ENCODE measurements at places on chromosomes 12 and 14.
A peak's percentile ranks its signal among the peaks of the same experiment; 100 is the strongest.

GRCh38 chr14:59093902-59094301 is 94.6 kb upstream of the DAAM1 start:
- DNase-seq = no peak

DNA sequence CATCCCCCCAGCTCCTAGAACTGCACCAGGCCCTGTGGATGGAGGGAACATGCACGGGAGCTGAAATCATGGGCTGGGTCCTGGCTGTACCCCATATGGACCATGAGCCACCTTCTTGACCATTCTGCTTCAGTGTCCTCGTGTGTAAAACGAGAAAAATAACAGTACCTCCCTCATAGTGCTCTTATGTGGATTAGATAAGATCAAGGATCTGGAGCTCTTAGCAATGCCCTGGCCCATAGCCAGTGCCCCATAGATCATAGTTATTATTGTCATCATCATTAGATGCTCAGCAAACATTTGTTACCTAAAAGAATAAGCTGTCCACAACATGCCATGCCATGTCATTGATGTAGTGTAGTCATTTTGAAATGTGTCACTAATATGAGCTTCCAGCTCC is 71.3 kb downstream of the SYNE3 start:
- no peak for DNase-seq

DNA sequence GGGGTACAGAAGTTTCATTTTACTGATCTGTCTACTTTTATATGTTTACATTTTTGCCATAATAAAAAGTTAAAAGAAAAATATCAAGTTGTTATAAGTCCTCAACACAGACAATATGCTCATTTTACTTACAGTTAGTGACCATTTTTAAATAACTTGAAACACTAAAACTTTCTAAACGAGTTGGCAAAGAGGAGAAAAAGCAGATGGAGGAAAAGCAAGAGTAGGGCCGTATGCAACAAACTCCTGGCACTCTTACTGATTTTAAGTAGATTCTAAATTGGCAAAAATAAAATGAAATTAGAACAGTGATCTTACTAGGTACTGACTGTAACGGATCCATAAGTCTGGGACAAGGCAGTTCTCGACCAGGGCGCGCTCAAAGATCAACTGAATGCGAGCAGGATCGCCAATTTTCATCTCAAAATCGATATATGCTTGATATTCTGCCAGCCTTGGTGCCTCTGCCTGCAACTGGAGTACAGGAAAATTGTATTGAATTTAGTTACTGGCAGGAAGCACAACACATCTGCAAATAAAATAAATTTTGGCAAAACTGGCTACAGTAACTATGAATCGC is 22.3 kb downstream of the SART3 start:
- no peak for DNase-seq

- no peak for DNase-seq
These were observed 74.7 kb downstream of the PRORP start for GRCh38 chr14:35197015-35197414.

DNA sequence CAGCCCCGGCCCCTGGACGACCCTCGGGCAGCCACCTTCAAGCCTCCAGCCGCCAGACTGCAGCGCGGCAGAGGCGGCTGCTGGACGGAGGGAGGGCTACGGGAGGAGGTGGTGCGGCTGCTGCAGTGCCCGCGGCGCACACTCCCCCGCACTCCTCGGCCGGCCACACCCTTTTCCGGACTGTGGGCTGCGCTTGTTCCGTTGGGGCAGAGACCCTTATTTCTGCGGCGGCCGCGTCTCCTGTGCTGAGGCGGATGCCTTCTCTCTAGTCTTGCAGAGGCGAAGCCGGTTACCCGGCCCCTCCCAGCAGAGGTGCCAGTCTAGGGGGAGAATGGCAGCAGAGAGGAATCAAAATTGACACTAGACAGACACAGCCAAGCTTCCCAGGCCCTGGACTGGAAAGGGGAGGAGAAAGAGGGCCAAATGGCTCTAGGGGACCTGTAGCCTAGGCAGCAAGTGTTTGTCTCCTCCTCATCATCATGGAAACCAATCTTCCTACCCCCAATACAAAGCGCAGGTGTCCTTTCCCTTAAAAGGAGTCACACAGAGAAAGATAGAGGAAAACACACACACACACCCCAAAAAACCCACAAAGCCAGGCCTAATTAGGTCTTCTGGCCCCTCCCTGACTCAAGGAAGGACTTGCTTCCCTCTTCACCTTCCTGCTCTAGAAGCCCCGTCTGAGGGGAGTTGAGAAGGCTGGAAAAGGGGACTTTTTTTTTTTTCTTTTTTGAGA is 1.3 kb downstream of the ESYT1 start:
- DNase-seq = peak; percentile 30

DNA sequence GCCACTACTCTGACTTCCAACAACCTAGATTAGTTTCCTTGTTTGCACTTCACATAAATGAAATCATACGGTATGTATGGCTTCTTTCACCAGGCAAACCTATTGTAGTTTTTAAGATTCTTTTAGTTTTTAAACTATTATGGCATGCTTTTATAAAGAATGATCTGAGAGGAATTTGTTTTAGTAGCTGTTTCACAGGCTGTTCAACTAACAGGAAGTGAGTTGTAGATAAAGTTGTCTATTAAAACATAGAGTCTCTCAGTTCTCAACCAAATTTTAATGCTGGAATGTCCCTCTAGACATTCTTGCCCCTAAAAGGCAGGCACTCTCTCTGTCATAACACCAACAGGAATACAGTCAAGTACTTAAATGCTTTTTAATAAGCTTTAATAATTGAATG is 102.7 kb upstream of the DACT1 start:
- no peak for DNase-seq

- no peak for DNase-seq
These were observed 94.7 kb downstream of the TMTC2 start for GRCh38 chr12:82781309-82781997.

DNA sequence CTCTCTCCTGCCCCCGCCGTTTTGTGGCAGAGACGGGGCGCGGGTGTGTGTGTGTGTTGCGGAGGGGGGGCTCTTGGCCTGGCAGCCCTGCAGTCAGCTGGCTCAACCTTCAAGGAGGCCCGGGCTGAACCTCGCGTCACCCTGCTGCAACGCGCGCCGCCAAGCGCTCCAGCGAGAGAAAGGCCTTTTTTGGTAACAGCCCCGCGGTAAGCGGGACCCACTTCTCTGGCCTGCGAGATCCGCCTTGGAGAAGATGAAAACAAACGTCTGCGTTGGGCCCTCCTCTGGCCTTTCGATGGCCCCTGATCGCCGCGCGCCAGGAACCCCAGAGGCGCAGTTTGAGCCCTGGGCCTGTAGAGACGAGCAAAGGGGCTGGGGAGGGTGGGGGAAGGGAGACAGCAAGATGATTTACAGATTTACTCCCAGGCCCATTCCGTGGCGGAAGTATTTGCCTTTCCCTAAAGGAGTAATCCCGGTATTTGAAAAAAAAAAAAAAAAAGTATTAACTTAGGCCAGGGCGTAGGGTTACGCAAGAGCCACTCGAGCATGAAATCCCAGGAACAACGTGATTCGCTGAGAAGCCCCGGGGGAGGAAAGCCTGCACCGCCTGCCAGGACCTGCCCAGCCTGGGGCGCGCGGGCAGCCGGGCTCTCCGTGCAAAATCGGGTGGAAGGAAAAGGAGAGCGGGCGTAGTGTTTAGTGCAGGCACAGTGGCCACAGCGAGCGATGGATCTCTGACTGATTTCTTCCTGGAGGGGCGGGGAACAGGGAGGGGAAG is 4.5 kb upstream of the IRF2BPL start:
- peak; percentile 77 for DNase-seq

- no peak for DNase-seq
These were observed 151.7 kb upstream of the DDHD1 start for GRCh38 chr14:53304726-53305381.

- no peak for DNase-seq
These were observed 159.7 kb downstream of the ANKS1B start for GRCh38 chr12:99824900-99825542.

GRCh38 chr14:24232645-24233537 is at the start of gene GMPR2:
TSS of gene GMPR2 (plus strand) at chr14:24232929. CDS start at chr14:24233254, 325 bp downstream.
- no peak for DNase-seq

DNA sequence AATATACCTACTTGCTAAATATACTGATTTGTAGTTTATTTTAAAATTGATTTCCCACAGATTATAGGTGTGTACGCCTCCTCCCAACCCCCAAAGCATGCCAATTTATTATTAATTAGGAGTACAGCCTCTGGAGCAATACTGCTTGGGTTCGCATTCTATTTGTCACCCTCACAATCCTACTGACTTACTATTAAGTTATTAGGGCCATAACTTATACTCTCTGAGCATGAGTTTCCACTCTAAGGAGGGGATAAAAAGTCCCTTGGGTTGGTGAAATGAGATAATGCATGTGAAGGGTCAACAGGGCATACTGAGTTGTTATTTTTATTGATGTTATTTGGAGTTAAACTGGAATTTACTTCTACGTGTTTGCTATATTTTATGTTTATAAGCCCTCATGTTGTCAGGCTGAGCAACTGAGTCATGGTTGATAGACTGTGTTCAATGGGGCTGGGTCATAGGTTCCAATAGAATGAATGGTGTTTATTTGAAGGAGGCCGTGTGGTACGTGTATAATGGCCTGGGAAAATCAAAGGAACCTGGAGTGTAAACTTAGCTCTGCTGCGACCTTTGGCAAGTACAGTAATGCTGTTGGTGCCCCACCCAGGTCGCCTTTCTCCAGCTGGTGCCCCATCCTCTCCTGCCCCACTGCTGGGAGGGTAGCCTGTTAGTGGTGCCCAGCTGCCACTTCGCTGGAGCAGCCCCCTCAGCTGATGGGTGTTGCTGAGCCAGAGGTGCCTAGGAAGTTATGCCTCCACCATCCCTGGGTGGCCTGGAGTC is 99.3 kb upstream of the PTPRB start:
- DNase-seq = no peak

- no peak for DNase-seq
These were observed 164.3 kb downstream of the PRKCH start for GRCh38 chr14:61485661-61486060.

- DNase-seq = no peak
These were observed 62.5 kb upstream of the METAP2 start for GRCh38 chr12:95411466-95411865.

DNA sequence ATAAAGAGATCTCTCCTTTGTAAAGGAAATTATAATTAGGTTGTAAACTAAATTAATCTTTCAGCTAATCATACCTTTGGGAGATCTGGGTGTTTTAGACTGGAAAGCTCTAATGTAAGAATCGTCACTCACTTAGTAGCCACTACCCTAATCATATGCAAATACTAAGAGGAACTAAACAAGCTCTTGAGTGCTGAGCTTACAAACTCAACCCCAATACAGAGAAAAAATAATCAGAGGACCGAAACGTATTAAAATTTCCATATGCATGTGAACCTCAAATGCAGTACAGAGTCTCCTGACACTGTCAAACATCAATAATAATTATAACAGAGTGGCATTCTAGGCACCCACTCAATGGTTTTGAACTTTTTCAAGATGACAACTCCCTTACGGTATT is 235.3 kb upstream of the FOXN3 start:
- DNase-seq = no peak

GRCh38 chr12:100824476-100824875 is 29.9 kb downstream of the ANO4 start:
- no peak for DNase-seq

GRCh38 chr14:78282437-78282836 is 112.3 kb downstream of the NRXN3 start:
- no peak for DNase-seq

DNA sequence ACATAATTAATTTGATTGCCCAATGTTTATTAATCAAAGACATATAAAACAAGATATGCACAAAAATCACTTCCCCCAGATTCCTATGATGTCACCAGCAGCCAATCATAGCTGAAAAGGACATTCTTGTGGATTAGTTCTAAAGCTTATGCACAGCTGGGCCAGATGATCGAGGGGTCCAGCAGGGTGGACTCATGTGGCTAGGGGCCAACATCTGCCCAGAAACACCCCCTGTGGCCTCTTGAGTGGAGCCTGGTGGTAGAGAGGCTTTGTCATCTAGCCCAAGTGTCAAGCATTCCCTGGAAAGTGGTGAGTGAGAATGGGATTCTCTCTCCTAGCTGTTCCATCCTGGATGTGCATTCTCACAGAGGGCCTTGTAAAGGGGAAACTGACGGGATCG is 590.0 kb downstream of the BCL11B start:
- DNase-seq = no peak

DNA sequence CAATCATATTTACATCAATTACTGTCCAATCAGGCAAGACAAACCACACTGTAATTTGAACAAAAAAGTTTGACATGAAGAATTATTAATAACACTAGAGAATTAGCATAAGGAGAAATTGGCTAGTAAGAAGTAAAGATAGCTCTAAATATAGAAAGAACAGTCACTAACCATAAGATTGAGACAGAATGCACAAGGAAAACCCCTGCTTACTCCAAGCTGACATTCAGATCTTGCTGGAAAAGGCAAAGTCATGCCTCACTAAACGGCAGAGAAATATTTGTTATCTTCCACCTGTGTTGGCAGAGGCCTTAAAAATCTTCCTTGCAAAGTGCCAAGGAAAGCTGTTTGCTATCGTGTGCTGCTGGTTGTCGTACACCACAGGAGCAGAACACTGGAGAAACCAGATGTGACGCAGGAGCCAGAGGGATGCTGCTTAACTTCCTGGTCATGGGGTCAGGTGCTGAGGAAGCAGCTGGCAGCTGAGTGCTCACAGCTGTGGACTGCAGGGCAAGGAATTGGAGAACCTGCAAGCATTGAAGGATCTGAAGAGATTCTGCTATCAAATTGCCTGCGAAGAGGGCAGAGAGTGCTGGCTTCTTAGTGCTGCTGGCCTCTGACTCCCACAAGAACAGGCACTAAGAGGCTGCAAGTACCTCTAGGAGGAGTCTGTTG is 1323.3 kb downstream of the LRFN5 start:
- DNase-seq = no peak

DNA sequence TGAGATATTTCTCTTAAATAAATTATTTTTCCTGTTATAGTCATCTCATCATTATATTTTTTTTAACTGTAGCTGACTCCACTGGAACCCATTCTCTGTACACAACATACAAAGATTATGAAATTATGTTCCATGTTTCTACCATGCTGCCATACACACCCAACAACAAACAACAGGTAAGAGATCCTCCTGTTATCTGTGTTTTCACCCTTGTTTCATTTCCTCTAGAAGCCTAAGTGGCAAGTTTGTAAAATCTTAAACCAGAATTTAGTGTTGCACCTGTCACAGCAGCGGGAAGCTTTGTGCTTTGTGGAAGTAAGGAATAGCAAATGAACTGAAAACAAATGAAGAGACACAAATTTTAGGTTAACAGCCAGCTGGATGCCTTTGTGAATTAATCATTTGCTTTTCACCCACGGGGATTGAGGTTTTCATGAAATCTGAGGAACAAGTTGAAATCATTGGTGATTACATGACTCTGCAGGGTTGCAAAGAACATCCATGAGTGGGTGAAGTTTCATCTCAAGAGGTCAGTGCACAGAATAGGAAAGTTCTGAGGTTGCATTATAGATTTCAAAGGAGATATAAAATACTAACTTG is 273.9 kb upstream of the RGS6 start:
- no peak for DNase-seq
